Left kidney (tissue), 8 donors: ENCODE measurements at places on chromosomes 6 and 20. TPM values are rescaled to one million over a fixed set of nuclear protein-coding genes. Genes with fewer than 3 reads are reported as not detected.

Gene ACTR5
- polyA plus RNA-seq: 10.6 TPM

Gene CALHM4
- 1.4 TPM for polyA plus RNA-seq

Gene CCN6
- polyA plus RNA-seq: 2.7 TPM

Gene CALHM6
- 3.6 TPM for polyA plus RNA-seq

Gene CDH4
- polyA plus RNA-seq: 7.3 TPM

- no peak for DNase-seq
These were observed 493.1 kb upstream of the FLRT3 start for GRCh38 chr20:14830466-14830865.

DNA sequence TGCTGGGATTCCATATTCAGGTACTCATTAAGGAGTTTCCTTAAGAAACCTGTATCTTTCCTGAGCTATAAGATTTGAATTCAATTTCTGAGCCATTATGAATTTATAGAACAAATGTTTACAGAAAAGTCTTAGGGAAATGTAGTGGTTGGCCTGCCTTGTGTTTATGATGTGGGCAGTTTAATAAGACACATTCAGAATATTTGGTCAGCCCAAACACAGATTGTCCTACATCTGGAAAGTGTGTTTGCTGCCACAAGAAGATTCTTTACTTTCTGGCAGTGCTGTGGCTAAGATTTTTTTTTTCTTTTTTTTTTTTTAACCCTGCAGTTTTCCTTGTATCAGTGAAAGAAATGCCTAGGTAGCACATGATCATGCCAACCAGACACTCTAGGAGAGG, 15.2 kb downstream of the TBX18 start:
- no peak for DNase-seq

- DNase-seq: no peak
These were observed 56.2 kb upstream of the PREP start for GRCh38 chr6:105459049-105459448.

GRCh38 chr6:6736791-6737654, 148.5 kb downstream of the LY86 start:
- peak; percentile 79 for DNase-seq

DNA sequence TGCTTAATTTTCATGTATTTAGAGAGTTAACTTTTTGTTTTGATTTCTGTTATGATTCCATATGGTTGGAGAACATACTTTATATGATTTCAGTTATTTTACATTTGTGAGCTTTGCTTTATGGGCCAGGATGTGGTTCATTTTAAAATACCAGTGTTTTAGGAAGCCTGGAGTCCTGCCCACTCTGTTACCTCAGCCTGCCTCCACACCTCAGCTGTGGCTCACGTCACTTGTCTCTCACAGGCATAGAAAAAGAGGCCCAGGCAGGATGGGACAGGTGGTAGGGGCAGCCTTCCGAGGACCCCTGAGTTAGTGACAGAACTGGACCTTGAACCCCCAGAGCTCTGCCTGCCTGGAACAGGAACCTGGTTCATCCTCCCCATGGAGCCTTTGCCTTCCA, 16.0 kb downstream of the PSMF1 start:
- DNase-seq: no peak

DNA sequence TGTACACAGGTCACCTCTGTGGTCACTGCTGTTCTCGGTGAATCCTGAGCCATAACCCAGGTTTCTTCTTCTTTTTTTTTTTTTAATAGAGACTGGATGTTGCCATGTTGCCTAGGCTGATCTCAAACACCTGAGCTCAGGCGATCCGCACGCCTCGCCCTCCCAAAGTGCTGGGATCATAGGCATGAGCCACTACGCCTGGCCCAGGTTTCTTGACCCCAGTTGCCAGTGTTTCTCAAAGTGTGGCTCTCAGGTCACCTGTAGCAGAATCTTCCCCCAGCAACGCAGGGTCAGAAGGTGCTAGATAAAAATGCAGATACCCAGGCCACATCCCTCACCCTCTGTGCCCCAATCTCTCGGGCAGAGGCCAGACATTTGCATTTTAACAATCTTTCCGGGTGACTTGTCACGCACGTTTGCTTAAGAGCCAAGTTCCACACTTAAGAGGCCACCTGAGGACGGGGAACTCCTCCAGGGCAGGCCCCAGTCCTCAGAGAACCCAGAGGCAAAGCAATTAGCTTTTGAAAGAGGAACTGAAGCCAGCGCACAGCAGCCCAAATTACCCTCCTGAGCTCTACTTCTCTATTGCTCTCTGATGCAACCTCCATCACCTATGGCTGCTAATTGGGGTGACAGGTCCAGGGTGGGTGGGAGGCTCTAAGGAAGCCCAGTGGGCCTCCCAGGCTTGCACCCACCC, 81.8 kb downstream of the NFATC2 start:
- no peak for DNase-seq

DNA sequence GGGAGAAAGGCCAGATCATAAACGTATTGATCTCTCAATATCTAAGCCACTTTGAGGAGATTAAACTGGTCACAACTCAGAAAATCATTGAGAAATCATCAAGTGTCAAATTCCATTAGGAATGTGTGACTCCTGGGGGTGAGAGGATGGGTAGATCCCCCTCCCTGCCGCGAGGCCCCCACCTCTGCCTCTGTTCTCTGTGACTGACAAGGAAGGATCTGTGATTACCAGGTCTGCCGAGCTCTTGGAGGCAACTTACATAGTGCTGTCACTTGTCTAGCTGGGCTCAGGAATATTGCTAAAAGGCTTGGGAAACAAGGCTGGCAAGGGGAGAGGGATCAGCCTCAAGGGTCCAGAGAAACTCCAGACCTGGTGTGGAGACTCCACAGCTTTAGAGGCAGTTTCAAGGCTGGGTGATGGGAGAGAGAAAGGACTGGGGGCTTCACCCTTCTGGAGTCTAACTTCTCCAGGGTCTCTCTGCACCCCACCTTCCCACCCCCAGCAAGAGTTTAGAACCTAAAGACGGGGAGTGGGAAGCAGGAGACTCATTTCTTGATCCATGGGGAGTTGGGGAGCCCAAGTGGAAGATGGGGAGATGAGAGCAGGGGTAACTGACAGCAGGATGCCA, 11.6 kb upstream of the ARMC12 start:
- no peak for DNase-seq

GRCh38 chr6:4220558-4220957, 85.2 kb upstream of the ECI2 start:
- DNase-seq: no peak
